ENCODE measurements at places on chromosomes 6 and 20. TPM values are rescaled to one million over a fixed set of nuclear protein-coding genes. Genes with fewer than 3 reads are reported as not detected.
A peak's percentile ranks its signal among the peaks of the same experiment; 100 is the strongest.

Gene ATP6V1G2
- 1.2 TPM for total RNA-seq

Gene PPP1R14C
- total RNA-seq: 33.5 TPM

Gene CYP39A1
- total RNA-seq: 4.1 TPM

Gene TRIM38
- 15.8 TPM for total RNA-seq

Gene BPIFB2
- not detected for total RNA-seq

Gene SYCP2
- 1.6 TPM for total RNA-seq

Gene MAP1LC3A
- total RNA-seq: 61.6 TPM

- DNase-seq: no peak
Measured at GRCh38 chr6:158892266-158892665, 73.1 kb upstream of the EZR start.

DNA sequence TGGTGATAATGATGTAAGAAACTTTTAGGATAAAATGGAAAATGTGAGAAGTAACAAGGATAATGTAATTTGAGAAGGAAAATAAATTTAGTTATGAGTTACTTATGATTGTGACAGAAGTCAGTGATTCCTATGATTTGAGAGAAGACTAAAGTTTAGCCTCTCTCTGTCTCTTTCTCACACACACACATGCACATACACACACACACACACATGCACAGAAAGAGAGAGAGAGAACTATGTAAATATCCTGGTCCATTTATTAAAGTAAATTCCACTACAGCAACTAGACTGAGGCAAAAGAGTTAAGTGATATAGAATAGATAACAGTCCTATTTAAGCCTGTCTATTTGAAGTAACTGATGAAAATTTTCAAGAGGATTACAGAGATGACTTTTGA lies 375.2 kb downstream of the CD109 start:
- DNase-seq: no peak

GRCh38 chr20:19074828-19075516 lies 137.5 kb upstream of the SLC24A3 start:
- DNase-seq: peak; percentile 50

DNA sequence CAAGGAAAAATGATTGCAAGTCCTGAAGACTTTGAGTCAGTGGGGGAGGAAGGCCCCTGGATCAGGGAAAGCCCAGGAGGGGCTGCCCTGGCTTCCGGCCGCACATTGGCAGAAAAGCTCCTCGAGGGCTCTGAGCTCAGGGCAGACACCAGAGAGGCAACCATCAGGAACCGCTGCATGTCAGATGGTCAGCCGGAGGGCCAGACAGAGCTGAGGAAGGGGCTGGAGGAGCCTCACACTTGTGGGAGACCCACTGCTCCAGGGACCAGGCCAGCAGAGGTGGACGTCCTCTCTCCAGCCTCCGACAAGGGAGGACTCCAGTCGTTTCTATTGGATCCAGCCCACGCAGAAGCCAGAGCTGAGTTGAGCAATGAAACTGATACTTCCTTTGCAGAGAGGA lies 30.2 kb upstream of the AAR2 start:
- no peak for DNase-seq

DNA sequence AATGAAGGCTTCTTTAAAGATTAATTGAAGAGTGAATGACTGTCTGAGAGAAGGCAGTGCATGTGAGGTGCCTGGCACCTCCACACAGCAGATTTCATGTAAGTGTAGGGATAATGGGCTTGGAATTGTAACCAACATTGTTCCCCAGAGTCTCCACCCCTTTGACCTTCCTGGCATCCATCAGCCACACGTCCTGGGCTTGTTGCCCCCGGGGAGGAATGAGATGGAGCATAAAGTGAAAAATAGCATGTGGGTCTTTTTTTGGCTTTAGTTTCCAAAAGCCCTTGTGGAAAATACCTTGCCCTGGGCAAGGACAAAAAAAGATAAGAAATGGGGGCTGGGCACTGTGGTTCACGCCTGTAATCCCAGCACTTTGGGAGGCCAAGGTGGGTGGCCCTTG lies 242.2 kb upstream of the ECI2 start:
- DNase-seq: no peak

DNA sequence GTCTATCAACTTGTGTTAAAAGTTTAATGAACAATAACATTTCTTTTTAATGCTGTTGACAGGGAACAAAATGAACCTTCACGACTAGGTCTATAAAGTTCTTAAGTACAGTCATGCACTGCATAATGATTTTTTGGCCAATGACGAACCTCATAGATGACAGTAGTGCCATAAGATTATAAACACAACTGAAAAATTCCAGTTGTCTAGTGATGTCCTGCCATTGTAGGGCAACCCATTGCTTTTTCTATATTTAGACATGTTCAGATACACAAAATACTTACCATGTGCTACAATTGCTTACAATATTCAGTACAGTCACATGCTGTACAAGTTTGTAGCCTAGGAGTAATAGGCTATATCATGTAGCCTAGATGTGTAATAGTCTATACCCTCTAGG lies 93.6 kb downstream of the SYNE1 start:
- DNase-seq: no peak

DNA sequence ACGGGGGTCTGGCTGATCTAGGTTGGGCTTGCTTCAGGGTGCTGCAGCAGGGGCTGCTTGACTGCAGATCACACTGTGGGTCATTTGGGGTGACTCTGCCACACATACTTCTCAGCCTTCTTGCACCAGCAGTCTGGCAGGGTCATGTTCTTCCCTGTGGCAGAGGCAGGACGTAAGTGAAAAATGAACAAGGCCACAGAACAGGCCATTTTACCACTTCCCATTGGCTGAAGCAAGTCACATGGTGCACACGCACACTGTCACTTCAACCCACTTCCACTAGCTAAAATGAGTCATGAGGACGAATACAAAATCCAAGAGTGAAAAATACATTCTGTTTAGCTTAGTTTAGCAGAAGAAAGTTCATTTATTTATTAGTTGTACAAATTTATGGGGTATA lies 168.6 kb upstream of the GGTLC1 start:
- no peak for DNase-seq

DNA sequence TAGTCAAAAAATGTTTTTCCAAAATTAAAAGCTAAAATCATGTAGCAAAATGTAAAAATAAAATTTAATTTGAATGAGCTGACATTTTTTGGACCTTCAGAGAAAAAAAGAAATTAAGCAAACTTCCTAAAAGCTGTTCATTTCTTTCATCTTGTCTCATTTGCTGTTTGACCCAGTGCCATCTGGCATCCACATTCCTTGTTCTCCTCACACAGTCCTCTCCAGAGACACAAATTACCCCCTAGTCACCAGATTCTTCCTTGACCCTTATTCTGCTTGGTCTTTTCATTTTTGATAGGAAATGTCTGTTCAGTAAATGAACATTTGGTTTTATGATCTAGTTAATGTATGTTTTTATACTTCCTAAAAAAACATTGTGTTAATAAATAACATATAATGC lies 55.2 kb downstream of the HDDC2 start:
- no peak for DNase-seq

GRCh38 chr20:44036441-44036840 lies 121.8 kb downstream of the TOX2 start:
- no peak for DNase-seq

- peak; percentile 59 for DNase-seq
Measured at GRCh38 chr6:131023834-131024504, 39.1 kb downstream of the EPB41L2 start.

GRCh38 chr6:51768087-51768486 lies 319.3 kb downstream of the PKHD1 start:
- no peak for DNase-seq

- no peak for DNase-seq
Measured at GRCh38 chr6:408599-409102, 17.1 kb downstream of the IRF4 start.

DNA sequence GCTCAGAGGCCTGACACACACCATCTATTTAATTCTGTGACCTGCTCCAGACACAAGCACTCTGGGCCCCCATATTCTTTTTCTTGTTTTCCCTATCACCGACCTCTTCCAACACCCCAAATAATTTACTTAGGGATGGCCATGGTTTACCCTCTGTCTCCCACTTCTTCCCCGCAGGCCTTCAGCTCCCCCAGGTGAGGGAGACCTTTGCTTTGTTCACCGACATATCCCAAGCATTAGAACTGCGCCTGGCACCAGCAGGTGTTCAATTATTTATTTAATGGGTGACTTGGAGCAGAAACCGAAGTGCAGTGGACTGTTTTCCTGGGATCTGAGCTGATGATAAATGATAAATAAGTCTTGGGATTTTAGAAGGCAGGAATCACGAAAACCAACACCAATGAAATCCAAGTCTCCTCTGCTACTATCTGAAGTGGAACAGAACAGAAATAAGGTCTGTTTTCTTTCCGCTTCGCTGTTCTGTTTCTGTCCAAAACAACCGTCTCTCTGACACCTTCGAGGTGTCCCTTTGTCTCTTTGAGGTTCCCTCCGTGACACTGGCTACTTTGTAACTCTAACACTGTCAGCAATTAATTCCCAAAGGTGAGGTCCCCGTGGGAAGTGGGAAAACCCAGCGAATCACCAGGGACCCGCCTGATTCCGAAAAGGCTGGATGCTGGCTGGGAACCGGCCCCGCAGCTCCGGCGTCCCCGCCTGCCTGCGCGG lies 1.1 kb upstream of the RIN2 start:
- no peak for DNase-seq

GRCh38 chr20:51473771-51474170 lies 68.7 kb downstream of the NFATC2 start:
- DNase-seq: no peak

DNA sequence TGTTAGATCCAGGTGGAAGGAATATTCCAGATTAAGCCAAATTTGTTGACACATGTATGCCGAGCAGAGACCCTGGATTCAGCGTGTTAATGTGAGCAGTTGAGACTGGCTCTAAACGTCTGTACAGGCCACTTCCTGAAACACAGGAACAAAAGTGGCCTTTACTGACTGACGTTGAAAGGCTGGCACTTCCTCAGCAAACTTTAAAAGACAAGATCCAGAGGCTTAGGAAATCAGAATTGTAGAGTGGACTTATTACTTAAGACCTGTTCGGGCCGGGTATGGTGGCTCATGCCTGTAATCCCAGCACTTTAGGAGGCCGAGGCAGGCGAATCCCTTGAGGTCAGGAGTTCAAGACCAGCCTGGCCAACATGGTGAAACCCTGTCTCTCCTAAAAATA lies 125.7 kb upstream of the ARID1B start:
- no peak for DNase-seq

DNA sequence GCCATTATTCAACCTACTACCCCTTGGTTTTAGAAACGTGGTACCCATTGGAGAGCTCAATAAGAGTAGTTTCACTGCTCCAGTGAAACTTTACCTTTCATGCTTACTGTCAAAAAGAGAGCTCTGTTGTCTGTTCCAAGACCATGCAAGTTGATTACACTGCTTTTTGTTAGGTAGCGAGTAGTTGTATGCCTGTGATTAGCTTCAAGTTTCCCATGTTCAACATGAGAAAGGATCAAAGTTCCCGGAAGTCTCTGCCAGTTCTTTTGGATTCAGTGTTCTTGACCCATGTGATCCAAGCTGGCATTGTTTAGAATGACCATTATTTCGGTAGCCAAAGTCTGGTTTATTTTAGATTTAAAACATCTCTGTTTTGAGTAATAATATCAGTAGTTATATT lies 107.1 kb downstream of the ZFAND3 start:
- no peak for DNase-seq

- DNase-seq: no peak
Measured at GRCh38 chr6:83879746-83880145, 20.3 kb downstream of the CYB5R4 start.

GRCh38 chr6:129609635-129610034 lies 100.3 kb downstream of the ARHGAP18 start:
- no peak for DNase-seq

- no peak for DNase-seq
Measured at GRCh38 chr20:40960101-40960500, 68.5 kb upstream of the TOP1 start.

DNA sequence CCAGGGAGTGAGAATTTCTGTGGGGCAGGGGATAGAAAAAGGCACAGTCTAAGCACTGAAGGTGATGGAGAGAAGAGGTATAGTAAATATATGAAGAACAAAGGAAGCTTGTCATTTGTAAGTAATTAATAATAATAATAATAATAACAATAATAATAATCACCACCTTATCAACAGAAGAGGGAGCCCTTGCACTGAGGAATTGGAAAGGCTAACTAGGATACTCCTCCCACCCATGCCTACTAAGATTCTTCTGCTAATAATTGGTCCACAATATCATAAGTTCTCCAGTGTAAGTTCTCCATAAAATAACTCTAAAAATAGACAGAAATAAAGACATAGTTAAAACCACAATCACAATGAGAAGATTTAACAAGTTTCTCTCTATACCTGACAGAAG lies 912 bp upstream of the OR12D3 start:
- DNase-seq: no peak

DNA sequence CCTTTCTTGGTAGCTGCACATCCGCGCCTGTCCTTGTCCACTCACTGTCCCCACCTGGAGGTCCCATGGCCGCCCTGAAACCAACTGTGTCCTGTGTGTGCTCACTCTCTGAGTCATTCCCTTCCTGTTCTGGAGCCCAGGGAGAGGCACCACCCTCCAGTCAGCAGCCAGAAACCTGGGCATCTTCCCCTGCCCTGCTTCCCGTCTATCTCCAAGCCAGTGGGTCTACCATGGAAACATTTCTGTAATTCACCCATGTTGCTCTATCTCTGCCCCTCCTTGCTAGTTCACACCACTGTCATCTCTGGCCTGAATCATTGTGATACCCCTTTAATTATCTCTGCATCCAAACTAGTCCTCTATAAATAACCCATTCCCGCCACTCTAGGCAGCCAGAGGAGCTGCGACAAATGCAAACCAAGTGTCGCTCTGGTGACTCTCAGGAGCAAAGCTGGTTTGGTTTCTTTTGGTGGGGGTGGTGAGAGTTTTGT lies 28.8 kb upstream of the SYNJ2 start:
- DNase-seq: no peak

- peak; percentile 89 for DNase-seq
Measured at GRCh38 chr6:44078827-44079671, 48.2 kb downstream of the MRPL14 start.
